Endothelial cell of umbilical vein (primary cell): ENCODE measurements at places on chromosomes 7 and 10.

DNA sequence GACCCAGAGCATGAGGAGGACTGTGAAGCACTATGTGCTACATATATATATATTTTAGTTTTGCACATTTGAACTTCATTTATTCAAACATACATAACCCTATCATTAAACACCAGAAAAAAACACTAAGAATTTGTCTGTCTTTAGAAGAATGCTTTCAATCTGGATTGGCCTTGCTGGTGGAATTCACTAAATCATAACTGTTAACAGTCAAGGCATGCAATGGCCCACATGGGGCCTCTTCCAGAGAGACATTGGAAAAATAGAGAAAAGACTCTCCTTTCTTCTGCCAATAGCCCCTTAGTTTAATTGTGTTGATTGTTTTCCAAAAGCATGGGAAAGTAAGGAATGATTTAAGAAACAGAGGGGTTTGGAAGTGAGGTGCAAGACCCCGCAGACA, 77.9 kb downstream of the MRPL32 start:
- no peak for DNase-seq

- no peak for DNase-seq
These were observed 22.2 kb downstream of the ZDHHC16 start for GRCh38 chr10:97468162-97468561.

DNA sequence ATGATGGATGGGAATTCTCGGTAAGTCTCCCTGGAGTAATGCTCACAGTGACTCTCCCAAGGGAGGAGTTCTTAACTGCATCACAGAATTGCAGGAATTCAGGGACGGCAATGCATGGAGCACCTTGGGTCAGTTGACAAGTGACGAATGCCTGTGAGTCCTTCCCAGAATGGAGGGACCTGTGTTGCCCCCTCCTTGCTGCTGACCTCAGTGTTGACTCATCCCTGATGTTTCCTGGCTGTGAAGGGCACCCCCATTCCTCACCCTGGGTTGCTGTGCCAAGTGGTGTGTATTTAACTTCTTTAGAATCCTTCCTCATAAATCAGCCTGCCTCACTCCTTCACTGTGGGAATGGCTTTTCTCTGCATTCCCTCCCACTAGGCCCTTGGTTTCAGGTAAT, 98.9 kb downstream of the LRMDA start:
- DNase-seq = peak; percentile 18

- peak; percentile 97 for DNase-seq
These were observed 679 bp downstream of the MCM7 start for GRCh38 chr7:100100420-100101015.

DNA sequence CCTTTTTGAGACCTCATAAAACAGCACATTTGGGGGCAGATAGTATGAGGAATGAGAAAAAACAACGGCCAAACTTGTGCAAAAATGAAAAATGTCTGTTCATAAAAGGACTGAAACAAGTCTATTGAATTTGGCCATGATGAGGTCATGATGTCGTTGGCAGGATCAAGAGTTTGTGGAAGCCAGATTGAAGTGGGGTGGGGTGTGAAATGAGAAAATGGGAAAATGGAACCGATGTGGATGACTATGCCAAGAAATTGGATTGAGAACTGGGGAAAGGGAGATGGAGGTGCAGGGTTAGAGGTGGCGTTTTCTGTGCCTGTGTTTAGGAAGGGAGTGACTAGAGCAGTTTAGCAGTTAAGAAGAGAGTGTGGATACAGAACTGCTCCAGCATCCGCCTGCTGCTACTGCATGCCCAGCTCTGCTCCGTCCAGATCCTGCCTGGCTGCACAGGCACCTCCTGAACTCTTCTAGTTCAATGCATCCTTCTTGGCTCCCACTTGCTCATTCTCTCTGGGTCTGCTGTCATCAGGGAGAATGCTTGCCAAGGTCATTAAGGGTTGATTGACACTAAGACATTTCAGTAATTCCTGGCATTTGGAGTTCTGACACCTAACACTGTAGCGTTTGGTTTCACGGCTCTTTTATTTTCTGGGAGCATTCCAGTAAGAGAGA, 111.9 kb downstream of the GALNT17 start:
- no peak for DNase-seq

GRCh38 chr10:7475046-7475911, 64.4 kb upstream of the SFMBT2 start:
- no peak for DNase-seq

GRCh38 chr7:143216151-143216550, 5.7 kb upstream of the TAS2R40 start:
- DNase-seq = peak; percentile 16

DNA sequence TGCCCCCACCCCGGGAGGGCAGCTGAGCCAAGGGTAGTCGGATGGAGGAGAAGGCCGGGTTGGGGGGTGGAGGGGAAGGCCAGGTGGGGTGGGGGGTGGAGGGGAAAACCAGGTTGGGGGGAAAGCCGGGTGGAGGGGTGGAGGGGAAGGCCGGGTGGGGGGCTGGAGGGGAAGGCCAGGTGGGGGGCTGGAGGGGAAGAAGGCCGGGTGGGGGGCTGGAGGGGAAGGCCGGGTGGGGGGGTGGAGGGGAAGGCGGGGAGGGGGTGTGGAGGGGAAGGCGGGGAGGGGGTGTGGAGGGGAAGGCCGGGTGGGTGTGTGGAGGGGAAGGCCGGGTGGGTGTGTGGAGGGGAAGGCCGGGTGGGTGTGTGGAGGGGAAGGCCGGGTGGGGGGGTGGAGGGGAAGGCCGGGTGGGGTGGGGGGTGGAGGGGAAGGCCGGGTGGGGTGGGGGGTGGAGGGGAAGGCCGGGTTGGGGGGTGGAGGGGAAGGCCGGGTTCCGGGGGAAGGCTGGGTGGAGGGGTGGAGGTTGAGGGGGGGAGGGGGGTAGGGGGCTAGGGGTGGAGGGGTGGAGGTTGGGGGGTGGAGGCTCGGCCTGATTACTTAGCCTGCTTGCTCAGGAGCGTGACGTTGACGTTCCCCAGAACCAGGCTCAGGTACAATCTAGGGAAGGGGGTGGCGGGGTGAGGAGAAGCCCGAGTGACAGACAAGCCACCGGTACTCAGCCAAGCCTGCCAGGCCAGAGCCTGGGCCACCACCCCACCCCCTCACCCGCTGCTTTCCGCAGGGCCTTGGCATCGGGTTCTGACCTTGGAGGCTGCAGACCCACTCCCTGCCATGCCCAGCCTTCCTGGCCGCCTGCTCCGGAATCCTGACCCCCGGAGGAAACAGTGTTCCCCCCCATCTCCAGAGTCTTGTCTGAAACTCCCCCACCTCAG, 5.6 kb downstream of the TMEM120A start:
- peak; percentile 14 for DNase-seq

DNA sequence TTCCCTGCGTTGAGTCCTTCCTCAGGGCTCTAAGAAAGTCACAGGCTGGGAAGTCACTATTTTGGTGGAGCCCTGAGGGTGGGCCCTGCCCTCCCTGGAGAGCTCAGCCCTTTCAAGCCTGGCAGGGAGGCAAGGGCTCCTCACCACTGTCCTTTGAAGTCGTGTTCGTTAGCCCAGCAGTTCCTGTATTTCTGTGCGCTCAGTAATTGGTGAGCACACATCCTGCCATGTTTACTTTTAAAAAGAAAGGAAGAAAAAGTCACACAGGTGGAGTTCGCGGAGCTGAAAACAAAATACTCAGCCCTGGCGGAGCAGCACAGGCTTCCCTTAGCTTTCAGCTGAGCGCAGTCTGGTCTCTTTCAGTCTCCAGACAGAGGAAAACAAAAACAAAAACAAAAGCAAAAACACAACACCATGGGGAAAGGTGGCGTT, 37.1 kb downstream of the PRKCQ start:
- no peak for DNase-seq

DNA sequence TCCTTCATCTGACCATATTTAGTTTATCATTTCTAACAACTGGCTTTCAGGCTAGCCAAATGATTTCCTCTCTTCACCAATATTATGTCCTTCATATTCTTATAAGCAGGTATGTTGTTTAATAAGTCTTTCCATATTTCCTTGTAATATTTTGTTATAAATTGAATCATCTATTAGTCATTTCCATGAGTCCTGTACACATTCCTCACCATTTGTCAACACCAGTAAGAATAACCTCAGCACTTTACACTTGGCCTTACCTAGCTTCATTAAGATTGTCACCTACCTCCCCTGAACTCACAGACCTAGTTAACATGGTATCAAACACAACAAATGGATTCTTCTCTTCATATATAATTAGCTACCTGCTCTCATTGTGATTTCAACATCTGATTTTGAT, 282.3 kb downstream of the SEMA3D start:
- peak; percentile 48 for DNase-seq

DNA sequence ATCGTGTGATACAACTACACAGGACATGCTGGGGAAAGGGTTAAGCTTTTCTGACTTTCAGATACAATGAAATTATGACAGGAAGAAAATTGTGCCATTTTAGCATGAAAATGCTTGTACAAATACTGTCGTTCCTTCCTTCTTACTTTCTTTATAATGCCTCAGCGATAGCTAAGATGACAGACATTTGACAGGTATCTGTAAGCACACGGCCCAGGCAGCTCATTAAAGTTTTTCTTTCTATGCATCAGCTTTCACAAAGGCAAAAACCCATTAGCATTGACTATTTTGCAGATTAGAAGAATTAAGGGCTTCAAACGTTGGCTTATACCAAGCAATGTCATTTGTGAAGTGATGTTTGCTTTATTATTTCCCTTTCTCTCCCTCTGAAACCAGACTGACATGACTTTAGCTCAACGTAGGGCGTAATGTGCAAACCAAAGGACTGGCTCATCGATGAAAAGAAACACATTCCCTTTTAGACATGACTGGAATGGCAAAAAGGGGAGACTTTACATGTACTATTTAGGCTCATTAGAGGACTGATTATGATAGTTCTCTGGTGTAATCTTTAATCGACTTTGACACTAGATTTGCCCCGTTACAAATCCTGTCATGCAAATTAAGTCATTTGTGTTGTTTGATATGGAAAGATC, 258.4 kb upstream of the SP8 start:
- no peak for DNase-seq

DNA sequence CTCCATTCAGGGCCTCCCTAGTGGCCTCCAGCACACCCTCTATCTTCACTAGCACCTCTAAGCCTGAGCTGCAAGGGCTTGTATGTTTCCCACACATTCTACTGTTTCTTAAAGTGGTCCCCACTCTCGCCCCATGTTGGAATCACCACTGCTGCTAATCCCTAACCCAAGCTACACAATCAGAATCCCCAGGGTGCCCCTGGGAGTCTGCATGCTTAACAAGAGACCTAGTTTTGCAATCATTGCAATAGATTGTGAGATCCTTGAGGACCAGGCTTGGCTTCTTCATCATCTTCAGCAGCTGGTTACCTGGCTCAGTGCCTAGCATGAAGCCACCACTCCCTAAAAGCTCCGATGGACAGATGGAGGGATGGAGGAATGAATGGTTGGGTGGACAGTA, 113.9 kb downstream of the MYOF start:
- DNase-seq = no peak

DNA sequence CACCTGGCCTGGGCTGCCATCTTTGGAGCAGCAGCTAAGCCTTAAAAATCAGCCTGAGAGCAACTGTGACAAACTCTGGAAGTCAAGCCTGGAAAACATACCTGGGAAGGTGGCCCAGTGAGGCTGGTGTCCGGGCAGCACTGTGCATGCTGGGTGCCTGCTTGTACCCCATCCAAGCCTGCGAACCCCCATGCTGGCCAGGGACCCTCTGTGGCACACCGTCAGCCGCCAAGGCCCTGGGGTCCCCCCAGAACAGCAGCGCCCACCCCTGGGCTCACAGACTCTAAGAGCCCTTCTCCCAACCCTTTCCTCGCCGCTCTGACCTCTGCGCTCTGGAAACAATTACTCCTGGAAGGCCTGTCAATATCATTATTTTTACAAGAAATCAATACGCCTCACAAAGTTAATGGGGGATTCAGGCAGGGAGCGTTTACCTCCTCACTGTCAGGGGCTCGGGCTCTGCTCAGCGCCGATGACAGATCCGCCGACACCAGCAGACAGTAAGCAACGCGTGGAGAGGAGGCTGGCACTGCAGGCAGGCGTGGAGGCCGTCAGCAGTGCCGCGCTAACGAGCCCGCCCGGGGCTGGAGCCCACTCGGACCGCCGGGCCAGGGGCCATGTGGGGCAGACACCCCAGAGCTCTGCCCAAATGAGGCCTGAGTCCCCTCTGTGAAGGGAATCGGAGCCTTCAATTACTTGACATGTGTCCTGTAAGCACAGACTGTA, 54.4 kb downstream of the EBF3 start:
- DNase-seq = no peak

- no peak for DNase-seq
These were observed 258.9 kb upstream of the NPY start for GRCh38 chr7:24025094-24025493.
